T-helper 2 cell (primary cell): ENCODE measurements at places on chromosomes 5 and 9.
A peak's percentile ranks its signal among the peaks of the same experiment; 100 is the strongest.

DNA sequence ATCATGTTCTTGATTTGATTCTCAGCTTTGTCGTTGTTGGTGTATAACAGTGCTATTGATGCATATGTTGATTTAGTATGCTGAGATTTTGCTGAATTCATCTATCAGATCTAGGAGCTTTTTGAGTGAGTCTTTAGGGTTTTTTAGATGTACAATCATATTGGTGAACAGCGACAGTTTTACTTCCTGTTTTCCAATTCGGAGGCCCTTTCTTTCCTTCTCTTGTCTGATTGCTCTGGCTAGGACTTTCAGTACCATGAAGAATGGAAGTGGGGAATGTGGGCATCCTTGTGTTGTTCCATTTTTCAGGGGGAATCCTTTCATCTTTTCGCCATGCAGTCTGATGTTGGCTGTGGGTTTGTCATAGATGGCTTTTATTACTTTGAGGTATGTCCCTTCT lies 100.4 kb downstream of the SGCD start:
- DNase-seq, result no peak

GRCh38 chr5:180193749-180194375 lies 15.1 kb downstream of the RASGEF1C start:
- DNase-seq, result no peak

- no peak for DNase-seq
Measured at GRCh38 chr9:114357911-114358328, 28.3 kb downstream of the ORM2 start.

DNA sequence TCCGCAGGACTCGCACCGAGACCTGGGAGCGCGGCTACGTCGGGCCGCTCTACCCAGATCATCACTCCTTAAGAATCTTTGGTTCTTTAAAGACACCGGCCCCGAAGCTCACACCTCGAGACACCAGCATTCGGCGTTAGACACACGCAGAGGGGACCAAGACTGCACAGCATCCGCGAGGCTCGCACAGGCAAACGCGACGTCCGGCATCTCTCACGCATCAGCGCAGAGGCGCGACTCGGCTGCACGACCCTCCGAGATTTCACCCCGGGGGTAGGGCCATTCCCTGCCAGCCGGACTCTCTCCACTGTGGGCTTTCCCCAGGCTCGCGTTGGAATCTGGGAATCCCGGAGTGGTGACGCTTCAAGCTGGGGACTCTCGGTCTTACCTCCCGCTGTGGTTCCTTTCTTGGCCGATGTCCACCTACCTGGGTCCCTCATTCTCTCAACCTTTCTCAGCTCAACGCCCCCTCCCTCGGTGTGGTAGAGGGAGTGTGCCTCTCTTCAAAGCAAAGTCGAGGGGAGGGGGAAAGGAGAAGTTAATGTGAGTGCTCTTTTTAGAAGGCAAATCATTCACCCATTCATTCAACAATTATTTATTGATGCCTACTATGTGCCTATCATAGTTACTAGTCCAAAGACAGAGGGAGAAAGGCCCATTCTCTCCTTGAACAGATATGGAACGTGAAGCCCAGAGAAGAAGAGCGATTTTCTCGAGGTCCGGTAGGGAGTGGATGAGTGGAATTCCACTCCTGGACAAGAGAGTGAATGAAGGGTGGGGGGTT lies 1.3 kb upstream of the HAND1 start:
- DNase-seq, result no peak

GRCh38 chr5:157546456-157547100 lies 29.0 kb downstream of the ADAM19 start:
- DNase-seq, result no peak

GRCh38 chr9:7209016-7209715 lies 451.4 kb downstream of the KDM4C start:
- DNase-seq, result no peak

GRCh38 chr5:114447084-114447773 lies 85.4 kb downstream of the KCNN2 start:
- no peak for DNase-seq

DNA sequence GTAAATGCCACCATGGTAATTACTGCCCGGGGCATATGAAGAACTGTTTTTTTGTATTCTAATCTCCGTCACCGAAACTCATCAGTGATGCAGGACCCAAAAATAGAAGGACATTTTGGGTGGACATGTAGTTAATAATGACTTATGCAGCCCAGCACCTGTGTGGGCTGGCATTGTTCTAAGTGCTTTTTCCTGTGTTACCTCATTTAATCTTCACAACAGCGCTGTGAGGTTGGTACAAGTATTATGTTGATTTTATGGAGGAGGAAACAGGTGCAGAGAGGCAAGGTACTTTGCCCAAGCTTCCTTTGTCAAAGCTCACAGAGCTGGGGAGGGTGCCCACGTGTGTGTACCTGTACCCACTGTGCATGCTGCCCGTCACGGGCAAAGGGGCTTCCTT lies 58.4 kb downstream of the DAPK1 start:
- no peak for DNase-seq

GRCh38 chr9:16693616-16694015 lies 176.9 kb downstream of the BNC2 start:
- no peak for DNase-seq

- no peak for DNase-seq
Measured at GRCh38 chr9:34163434-34163833, 15.4 kb upstream of the UBAP1 start.

DNA sequence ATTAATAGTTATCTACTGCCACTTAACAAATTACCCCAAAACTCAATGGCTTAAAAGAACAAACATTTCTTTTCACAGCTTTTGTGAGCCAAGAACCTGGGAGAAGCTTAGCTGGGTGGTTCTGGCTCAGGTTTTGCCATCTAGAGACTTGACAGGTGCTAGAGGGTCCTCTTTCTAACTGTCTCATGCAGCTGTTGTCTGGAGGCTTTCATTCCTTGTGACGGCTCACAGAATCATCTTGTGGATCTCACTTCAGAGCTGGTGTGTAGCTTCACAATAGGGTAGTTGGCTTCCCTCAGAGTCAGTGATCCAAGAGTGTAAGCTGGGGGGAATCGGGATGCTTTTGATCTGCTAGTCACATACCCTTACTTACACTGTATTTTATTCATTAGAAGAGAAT lies 81.2 kb upstream of the APC start:
- no peak for DNase-seq

- no peak for DNase-seq
Measured at GRCh38 chr5:11319836-11320580, 559.0 kb upstream of the DAP start.

- DNase-seq, result no peak
Measured at GRCh38 chr5:80318212-80318611, 1.6 kb upstream of the SPZ1 start.

GRCh38 chr5:147558826-147559225 lies 49.0 kb upstream of the DPYSL3 start:
- no peak for DNase-seq

GRCh38 chr9:111294691-111295451 lies 35.2 kb downstream of the OR2K2 start:
- DNase-seq, result no peak

DNA sequence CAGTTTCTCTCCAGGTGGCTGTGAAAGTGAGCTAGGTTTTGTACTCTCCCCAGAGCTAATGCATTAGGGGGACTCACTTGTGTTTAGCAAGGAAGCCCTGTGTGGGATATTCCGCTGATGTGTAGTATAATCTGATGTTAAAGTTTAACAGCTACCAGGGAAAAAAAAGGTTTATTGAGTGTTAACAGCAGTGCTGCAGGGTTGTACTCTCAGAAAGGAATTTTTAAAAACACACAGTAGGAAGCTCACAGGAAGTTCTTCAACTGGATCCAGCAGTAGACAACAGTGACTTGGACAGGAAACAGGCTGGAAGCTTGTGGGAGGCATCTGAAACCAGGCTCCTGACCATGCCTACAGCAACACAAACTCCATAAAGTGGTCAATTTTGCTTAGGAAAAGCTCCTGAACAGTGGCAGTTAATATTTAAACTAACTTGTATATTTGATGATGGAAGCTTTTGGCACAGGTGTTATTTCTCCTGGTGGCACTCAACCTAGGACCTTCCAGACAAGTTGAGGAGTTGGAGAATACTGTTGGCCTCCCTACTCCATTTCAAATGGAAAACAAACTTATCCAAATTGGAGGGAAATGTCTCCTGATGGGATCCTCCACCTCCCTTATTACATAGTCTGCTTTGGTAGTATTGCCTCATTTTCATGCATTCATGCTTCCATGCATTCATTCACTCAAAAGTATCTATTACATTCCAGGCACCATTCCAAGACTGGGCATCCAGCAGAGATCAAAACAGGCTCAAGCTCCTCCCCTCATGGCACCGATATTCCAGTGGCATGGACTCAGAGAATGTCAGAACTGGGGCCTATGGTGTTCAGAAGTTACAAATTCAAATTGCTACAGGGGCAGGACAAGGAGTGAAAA lies 54.7 kb downstream of the FOXD1 start:
- DNase-seq, result no peak

DNA sequence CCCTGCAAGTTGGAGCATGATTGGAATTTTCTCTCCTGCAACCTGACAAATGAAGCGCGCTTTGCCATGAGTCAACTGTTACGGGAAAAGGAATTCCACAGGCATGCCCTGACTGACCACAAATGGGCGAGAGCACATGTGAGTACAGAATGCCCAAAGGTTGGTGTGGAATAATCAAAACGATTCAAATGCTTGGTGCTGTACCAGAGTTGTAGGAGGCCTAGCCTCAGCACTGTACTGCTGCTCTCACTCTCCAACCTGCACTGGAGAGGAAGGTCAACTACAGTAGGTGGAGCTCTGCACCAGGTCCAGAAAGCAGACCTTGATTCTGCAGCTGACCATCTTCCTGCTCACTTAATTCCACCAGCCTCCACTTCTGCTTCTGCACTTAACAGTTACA lies 406.9 kb upstream of the ACTBL2 start:
- no peak for DNase-seq

GRCh38 chr9:32551276-32552051 lies 663 bp upstream of the SMIM27 start:
- DNase-seq, result peak; percentile 32

DNA sequence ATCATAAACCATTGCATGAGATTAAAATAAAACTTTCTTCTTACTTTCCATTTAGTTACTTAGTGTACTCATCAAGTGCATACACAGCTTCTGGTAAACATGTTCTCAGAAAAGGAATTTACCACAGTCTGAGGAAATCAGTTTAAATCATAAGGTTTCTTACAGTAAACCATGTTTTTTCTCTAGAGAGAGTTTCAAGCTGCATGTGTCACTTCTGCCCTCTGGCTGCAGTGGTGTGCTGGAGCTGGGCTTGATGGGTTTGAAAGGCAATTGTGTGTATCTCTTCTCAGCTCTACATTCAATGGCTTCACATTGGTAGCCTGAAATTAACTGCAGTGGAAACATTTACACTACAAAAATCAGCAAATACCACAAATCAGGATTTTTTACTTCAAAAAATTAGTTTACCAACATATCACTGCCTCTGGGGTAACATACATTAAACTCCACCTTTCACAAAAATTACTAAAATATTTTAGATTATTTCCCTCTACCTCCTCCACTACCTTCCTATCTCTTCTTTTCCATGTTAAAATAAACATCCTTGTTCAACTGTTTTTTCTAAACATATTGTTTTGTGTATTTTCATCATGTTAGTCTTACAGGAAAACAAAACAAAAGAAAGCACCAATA lies 414.3 kb downstream of the ANXA1 start:
- DNase-seq, result no peak

DNA sequence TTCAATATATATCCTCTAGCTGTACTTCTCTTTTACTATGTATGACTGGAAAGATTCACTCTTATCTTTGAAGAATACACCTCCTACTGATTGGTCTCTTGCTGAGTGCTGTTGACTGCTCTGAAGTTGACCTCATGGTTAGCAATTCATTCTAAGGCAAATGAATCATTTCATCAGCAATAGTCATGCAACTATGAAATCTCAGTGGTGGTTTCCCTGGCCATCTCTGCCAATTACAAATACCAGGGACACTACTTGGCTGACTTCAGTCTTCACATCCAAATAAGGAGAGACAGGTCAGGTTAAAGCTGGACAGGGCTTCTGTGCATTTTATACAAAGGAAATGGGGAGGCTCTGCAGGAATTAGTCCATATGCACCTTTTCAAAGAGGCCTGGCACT lies 333.5 kb upstream of the ACTBL2 start:
- no peak for DNase-seq

DNA sequence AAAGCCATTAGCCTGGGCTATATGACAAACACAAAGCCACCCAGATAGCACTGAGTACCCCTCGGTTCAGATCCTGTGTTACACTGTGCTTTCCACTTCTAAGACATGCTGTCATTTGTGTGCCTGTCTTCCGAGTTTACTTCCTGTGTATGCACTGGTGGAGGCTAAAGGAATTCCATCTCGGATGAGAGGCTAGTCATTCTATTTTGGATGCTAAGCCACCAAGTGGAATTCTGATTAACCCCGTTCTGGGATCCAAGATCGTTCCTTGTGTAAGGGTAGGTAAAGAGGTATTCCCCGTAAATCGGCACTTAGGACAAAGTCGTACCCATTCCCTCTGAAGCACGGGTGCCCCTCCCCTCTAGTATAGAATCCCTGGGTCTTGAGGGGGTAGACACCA lies 8.7 kb downstream of the PROP1 start:
- DNase-seq, result no peak

GRCh38 chr9:129938291-129938979 lies 103.2 kb downstream of the USP20 start:
- no peak for DNase-seq

DNA sequence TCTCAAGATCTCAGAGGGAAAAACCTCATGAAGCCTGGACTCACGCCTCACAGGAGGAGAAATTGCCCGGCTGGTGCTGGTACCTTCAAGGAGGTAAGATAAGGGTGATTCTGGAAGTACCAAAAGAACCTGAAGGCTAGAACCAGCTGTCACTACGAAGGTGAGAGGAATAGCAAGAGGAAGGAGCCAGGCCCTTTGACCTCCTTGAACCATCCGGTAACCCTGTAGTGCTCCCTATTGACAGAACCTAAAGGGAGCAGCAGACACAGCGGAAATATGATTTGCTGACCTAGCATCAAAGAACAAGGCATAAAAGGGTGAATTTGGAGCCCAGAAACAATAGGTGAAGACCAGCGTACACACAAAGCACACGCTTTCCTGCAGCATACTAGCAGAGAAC lies 92.2 kb downstream of the DOCK8 start:
- no peak for DNase-seq

DNA sequence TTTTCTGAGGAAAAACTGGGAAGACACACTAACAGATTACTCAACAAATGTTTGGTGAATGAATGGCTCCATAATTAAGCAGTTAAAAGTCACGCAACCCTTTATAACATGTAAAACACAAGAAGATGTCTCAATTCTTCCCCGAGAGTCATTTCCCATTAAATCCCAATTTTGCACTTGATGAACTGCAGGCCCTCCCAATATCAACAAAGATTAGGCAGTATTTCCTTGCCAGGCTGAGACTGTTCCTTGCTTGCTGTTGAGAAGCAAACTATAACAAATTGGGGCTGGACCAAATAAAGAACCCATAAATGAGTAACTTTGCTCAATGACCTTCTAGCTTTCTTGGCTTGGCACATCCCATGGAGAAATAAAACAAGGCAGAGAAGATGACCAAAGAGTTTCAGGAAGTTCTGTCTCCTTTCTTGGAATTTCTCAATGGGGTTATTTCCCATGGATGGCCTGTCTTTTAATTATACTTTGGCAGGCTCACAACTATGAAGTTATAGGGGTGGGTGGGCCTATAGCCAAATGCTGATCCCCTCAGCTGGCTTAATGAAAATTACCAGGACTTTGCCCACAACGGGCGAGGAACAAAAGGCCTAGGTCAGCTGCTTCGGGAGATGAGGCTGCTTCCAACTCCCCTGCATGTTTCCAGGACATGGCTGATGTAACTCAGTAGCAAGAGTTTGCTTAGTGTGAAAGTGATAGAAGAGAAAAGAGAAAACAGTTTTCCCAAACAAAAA lies 243.1 kb upstream of the RFX3 start:
- DNase-seq, result no peak

GRCh38 chr9:19232823-19233194 lies 2.3 kb downstream of the DENND4C start:
- DNase-seq, result peak; percentile 71
